ENCODE measurements at places on chromosomes 13 and 19. TPM values are rescaled to one million over a fixed set of nuclear protein-coding genes. Genes with fewer than 3 reads are reported as not detected.

F2RL3 gene
- polyA plus RNA-seq: 0.57 TPM

NKPD1 gene
- polyA plus RNA-seq: 0.60 TPM

LRRC8E gene
- 3.2 TPM for polyA plus RNA-seq

TEKTIP1 gene
- 1.5 TPM for polyA plus RNA-seq

HSPH1 gene
- polyA plus RNA-seq: 50.6 TPM

ODAD3 gene
- polyA plus RNA-seq: 1.4 TPM

S1PR4 gene
- not detected for polyA plus RNA-seq

SSC5D gene
- 5.1 TPM for polyA plus RNA-seq

ZNF649 gene
- polyA plus RNA-seq: 8.6 TPM

RNF225 gene
- 0.47 TPM for polyA plus RNA-seq

CYP2S1 gene
- 23.7 TPM for polyA plus RNA-seq

ZNF562 gene
- 0.94 TPM for polyA plus RNA-seq

RNF17 gene
- not detected for polyA plus RNA-seq

C19orf81 gene
- 14.7 TPM for polyA plus RNA-seq

CGB2 gene
- polyA plus RNA-seq: not detected

TSHZ3 gene
- 5.7 TPM for polyA plus RNA-seq

CYP2A7 gene
- not detected for polyA plus RNA-seq

KRTDAP gene
- 0.97 TPM for polyA plus RNA-seq

IGLON5 gene
- 4.3 TPM for polyA plus RNA-seq

LMO7 gene
- 58.1 TPM for polyA plus RNA-seq

LINGO3 gene
- not detected for polyA plus RNA-seq

CEACAM7 gene
- not detected for polyA plus RNA-seq

CABP5 gene
- polyA plus RNA-seq: not detected

ZNF552 gene
- polyA plus RNA-seq: 13.7 TPM

KDELR1 gene
- 288 TPM for polyA plus RNA-seq

RASAL3 gene
- 0.23 TPM for polyA plus RNA-seq

DNAAF3 gene
- 3.8 TPM for polyA plus RNA-seq

THSD8 gene
- polyA plus RNA-seq: 5.1 TPM

SYNGR4 gene
- 0.51 TPM for polyA plus RNA-seq

SLC10A2 gene
- polyA plus RNA-seq: 0.74 TPM

All from hepatocyte (in vitro differentiated cells).